ENCODE measurements at places on chromosomes 4 and X.

DNA sequence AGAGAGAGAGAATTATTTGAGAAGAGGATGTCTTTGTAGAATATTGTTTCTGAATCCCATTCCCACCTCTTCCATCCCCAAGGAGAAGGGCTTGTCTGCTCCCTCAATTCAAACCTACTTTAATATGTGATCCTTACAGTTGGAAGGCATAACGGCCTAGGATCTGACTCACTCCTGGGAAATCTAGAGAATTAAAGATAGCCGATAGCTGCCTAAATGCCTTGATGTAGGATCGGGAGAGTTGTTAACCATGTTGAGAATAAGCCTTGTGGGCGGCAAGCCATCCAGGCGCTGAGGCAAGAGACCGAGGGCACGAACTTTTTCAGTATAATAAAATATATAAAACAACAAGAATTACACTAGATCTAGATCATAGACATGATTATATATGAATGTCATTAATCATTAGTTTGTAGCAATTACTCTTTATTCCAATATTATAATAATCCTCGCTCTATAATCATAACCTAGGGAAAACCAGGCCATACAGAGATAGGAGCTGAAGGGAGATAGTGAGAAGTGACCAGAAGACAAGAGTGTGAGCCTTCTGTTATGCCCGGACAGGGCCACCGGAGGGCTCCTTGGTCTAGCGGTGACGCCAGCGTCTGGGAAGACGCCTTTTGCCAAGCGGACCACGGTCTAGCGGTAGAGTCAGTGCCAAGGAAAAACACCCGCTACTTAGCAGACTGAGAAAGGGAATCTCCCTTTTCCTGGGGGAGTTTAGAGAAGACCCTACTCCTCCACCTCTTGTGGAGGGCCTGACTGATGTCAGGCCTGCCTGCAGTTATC is 13.5 kb downstream of the EMCN start:
- no peak for DNase-seq

DNA sequence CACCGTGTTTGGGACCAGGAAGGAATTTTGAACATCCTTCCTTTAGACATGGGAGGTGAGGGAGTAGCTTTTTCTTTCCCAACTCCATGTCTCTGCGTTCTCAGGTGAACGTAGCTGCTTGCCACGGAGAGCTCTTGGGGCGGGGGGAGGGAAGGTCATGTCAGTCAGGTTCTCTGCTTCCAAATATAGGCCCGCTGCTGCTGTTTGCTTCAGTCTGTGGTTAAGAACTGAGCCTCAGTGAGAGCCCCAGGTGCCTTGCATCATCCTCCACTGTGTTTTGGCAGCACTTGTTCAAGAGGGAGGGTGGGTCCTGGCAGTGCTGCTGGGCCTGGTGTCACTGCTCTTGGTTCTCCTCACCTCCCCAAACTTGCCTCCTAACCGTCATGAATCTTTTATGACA is 46.5 kb downstream of the HADH start:
- no peak for DNase-seq

DNA sequence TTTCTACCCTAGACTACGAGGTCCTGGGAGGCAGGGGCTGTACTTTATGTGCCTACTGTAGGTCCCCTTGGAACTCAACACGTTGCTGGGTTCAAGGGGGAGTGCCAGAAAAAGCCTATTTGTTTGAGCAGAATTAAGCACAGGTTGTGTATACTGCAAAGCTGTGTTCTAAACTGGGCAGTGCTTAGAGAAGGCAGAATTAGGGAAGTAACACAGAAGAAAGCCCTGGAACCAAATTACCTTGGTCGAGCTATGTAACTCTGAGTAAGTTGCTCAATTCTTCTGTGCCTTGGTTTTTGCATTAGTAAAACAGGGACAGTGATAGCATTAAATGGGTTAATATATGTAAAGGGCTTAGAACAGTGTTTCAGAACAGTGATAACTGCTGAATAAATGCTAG is 245.0 kb upstream of the SFRP2 start:
- no peak for DNase-seq

DNA sequence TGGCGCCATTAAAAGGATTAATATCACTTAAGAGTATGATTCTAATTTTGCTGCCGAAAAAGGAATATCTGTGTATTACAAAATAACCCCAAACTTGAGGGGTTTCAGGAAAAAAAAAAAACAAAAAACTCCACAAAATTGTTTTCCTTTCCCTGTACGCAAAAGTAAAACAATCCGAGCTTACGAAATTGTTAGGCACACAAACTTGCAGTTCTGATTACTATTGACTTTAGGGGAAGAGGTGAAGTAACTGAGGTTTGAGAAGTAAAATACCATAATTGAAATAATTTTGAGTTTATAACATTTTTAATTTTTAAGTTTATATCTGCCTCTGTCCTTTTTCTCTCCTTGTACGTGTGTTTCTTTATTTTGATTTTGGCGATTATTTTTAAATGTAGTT is 64.8 kb downstream of the USP9X start:
- DNase-seq, result no peak

DNA sequence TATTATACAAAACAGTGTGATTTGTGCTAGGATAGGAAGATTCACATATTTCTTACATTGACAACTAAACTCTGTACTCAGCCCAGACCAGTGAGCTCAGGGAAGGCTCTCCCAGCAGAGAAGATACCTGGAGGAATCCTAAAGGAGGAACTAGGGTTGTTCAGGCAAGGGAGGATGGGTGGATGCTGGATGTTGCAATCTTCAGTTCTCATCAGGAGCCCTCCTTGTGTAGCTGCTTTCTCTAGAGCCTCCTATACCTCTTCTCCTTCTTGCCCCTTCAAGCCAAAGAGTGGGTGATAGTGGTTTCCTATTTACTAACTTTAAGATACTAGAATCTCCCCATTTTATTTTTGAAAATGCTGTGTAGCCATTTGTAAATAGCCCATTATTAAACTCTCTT is 117.3 kb downstream of the NKX6-1 start:
- DNase-seq, result no peak

DNA sequence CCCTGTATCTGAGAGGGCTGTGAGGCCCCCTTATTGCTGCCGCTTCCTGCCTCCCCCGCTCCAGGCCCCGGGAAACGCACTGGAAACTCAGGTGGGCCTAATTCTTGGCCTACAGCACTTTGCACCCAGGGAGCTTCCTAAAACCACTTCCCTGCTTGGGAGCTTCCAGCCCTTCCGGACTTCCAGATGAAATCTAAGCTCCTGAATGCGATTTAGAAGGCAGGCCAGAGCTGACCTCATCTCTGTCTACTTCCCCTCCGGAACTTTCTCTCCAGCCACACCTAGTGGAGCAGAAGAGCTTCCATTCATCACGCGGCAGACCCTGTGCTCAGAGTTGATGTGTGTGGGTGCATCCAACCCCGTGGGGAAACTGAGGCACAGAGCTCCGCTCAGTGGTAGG is 84.2 kb downstream of the SORCS2 start:
- DNase-seq, result no peak
